ENCODE measurements at places on chromosomes 7 and 10.

DNA sequence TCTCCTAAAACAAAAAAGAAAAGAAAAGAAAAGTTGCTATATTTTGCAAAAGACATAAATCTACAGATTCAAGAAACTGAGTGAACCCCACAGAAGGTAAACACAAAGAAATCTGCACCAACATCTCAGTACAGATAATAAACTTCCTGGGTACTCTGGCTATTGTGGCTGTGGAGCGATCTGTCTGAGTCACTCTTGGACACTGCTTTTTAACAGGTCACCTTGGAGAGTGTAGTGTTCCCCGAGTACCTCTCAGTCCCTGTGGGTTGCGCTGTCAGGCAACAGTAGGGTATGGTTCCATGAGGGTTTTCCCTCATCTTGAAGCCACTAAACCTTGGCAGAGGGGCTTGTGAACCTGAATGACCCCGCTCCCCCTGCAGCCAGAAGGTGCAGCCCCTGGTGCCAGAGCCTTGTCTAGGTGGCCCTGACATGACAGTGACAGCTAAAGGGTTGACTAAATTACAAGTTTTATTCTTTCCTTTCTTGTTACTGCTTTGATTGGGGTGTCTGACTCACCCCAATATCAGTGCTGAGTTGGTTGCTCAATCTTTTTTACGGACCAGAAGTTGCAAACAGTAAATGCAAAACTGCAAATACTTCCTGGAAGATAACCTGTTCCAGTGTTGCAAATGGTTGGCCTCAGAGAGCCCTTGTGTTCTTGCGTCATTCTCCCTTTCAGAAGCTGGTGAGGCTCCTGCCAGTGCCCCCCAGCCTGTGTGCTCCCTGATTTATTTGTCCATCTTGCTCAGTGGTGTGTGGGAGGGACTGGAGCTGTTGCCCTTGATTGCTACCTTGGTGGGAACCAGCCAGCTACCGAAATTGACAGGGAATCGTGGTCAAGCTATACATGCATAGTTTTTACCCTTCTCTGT lies 30.6 kb downstream of the POR start:
- no peak for DNase-seq

- no peak for DNase-seq
These were observed 25.3 kb downstream of the FRMPD2 start for GRCh38 chr10:48249004-48249762.

DNA sequence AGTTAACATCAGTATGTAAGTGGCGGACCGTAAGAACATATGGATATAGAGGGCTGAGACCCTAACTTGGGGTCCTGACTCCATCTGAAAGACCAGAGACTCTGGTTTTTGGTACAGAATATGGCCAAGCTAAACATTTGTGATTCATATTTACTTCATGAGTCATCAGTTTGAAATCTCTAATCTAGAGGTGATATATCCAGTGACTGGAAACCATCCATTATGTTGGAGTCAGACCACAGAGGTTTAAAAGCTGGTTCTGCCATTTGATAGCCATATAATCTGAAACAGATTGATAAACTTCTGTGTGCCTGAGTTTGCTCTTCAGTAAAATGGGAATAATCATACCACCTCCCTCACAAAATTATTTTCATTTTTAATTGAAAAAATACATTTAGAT lies 505.3 kb downstream of the SORCS3 start:
- DNase-seq: no peak

- DNase-seq: no peak
These were observed 100.7 kb upstream of the PODXL start for GRCh38 chr7:131656980-131657723.

DNA sequence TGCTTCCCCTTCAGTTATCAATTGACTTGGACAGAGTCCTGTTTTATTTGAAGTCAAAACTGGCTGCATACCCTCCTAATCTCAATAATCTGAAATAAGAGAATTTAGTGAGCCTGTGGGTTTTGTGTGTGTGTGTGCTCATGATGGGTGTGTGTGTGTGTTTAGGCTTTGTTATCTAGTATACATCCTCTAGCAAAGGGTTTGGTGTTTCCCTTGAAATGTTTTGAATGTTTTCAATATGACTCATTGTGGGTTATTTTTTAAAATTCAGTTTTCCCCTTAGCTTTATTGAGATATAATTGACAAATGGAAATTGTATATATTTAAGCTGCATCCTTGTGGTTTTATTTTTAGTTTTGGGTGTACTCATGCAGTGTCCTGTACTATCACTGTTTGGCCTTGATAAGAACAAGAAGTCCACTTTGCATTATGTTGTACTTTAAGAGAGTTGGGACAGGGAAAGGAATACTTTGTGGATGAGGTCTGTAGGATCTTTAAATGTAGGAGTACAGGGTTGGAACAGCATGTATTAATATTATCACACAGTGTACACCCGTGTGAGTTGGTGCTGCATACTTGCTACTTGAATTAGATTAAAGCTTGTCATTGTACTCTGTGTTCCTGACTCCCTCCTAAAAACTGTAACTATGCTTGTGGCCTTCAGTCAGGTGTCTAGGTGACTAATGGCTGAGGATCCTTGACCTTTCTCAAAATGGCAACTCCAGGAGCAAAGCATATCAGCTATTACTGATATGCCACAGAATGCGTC lies 58.3 kb downstream of the VCL start:
- peak; percentile 42 for DNase-seq

DNA sequence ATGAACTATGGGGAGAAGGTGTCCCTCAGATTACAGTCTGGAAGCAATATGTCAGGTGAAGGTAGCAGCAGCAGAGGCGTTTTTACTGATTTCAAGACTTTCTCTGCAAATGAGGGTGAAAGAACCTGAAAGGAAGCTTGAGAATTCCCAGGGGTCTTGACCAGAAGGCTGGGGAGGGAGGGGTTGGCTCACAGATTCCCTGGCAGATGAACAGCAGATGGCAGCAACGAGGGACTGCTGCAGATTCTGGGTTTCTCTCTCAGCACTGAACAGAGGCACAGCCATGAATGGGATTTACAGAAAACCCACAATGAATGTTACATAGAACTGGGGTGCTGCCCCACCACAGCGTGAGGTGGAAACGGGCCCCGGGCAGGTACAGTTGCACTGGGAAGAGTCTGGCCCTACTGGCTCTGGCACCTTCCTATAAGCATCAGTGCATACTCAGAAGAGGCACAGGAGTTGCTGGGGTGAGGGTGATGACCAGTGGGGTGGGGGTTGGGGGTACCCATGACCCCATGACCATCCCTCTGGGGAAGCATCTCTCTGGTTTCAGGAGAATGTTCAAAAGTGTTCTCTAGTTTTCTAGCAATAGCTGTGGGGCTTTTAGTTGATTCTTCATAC lies 317.8 kb downstream of the SH2D4B start:
- peak; percentile 63 for DNase-seq

DNA sequence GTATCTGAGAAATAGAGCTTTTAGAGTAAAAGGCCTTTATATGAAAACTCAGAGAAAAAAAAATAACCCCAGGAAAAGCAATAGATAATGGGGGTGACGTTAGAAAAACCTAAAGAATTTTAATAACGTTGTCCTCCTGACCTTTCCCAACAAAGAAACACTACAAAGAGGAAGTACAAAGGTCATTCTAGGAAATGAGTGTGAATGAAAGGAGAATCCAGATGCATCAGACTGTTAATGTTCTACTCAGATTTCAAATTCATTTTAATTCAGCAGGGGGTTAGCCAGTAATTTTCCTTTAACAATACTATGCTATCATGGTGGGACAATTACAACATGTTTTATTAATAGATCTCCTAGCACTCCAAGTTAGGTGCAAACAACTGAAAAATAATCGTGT lies 73.8 kb upstream of the CDK1 start:
- DNase-seq: peak; percentile 37

- DNase-seq: no peak
These were observed 31.3 kb downstream of the TMEM270 start for GRCh38 chr7:73892003-73892999.

GRCh38 chr10:11472158-11472753 lies 139.2 kb downstream of the USP6NL start:
- peak; percentile 71 for DNase-seq

Data from SK-MEL-5 (cell line).